ENCODE measurements at places on chromosomes 6 and 20.
A peak's percentile ranks its signal among the peaks of the same experiment; 100 is the strongest.

DNA sequence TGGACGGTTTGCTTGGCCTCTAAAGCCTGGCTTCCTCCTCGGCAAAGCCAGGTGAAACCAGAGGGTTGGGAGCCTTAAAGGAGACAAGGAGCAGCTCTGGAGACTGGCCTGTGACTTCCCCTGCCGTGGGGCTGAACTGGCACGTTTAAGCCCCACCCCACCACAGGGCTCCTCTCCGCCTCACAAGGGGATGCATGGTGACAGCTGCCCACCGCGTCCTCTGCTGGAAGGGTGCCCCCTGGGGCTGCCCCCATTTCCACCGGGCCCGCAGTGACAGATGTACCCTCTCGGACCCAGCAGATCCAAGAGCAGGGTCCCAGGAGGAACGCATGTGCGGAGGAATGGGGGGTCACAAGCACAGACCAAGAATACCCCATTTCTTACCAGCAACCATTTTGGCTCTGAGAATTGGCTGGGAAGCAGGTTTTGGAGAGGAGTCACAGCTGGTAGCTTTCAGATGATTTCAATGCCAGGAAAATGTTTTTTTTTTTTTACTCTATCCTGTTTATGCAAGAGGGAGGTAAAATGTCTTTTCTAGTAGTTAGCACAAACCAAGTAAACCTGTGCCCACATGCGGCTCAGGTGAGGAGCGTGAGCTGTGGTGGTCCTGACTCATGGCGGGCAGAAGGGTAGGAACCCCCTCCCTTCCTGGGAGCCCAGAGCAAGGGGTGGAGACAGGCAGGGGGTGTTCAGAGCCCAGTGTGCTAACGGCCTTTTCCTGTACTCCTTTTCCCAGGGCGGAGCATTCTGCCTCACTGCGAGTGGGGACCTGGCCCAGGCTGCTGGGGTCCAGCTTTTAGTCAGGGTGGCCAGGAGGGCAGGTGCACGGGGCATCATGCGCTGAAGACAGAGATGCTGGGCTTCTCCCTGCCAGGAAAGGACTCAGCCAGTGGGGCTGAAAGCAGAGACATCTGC, 33.0 kb downstream of the FRMD1 start:
- DNase-seq = no peak
- H3K4me3 ChIP-seq = no peak overlapping the region
- no peaks in the 10 kb centered on the region for H3K4me1 ChIP-seq

- H3K36me3 ChIP-seq = no peaks in the 10 kb centered on the region
- no peak overlapping the region for H3K27ac ChIP-seq
- DNase-seq = no peak
- H3K27me3 ChIP-seq = no peaks in the 10 kb centered on the region
Observed at GRCh38 chr20:41293269-41294037, 24.1 kb downstream of the ZHX3 start.

DNA sequence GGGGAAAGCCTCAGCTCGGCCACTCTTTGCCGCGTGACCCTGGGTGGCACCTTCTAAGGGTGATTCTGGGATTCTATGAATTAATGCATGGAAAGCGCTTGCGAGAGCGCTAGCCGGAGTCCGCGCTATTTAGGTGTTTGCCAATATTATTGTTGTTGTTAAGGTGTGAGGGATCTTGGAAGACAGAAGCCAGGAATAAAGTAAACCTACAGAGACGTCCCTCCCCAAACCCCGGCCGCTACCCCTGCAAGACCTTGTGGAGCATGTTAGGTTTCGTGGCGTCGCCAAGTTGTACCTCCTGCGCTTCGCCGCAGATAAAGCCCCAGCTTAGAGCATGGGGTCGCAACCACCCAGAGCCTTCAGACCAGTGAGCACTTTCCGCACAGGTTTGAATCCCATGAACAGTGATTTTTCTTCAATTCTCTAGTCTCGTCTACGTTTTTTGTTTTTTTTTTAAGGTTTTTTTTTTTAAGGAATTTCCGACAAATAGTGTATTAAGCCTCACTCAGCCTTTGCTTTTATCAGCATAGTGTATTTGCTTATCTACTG, 16.9 kb upstream of the ZSCAN9 start:
- no peak for DNase-seq
- peaks cover 79% of the 10 kb centered on the region for H3K27me3 ChIP-seq
- peak overlapping the region; percentile 33 for H3K4me3 ChIP-seq
- H3K27ac ChIP-seq = no peak overlapping the region
- no peaks in the 10 kb centered on the region for H3K36me3 ChIP-seq

- no peaks in the 10 kb centered on the region for H3K36me3 ChIP-seq
- H3K27me3 ChIP-seq = no peaks in the 10 kb centered on the region
- no peak overlapping the region for H3K4me3 ChIP-seq
- no peak for DNase-seq
- H3K27ac ChIP-seq = no peak overlapping the region
- no peaks in the 10 kb centered on the region for H3K4me1 ChIP-seq
Observed at GRCh38 chr6:125393449-125393858, 91.7 kb upstream of the HDDC2 start.

DNA sequence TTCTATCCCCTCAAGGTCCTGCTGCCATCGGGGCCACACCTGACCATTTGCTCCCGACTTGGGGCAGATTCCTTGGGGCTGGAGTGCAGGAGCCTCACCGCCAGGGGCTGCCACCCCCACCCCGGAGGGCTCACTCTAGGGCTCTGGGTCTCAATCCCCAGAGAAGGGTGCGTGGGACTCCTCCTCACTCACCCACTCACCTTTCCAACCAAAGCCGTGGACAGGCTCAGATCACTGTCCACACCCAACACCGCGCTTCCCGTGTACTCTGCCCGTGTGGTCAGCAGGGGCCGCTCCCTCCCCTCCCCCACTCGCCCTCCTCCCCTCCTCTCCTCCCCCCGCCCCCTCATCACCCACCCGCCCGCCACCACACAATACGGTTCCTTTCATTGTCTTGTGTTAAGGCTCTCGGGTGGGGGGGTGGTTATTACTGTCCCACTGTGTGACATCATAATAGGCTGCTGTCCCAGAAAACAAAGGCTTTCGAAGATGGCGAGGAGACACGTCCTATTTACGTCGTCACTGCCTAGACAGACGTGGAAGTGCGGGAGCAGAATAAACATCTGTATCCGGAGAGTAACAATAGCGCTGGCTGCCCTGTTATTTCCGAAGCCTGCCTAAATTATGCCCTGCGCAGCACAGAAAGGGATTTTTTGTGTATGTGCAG, 85.8 kb downstream of the YTHDF1 start:
- peak; percentile 76 for DNase-seq
- no peaks in the 10 kb centered on the region for H3K27me3 ChIP-seq
- peak overlapping the region; percentile 32 for H3K27ac ChIP-seq

GRCh38 chr6:162976141-162976540, 248.4 kb downstream of the PACRG start:
- DNase-seq = no peak
- no peaks in the 10 kb centered on the region for H3K36me3 ChIP-seq
- H3K4me1 ChIP-seq = no peaks in the 10 kb centered on the region
- no peak overlapping the region for H3K27ac ChIP-seq
- no peak overlapping the region for H3K4me3 ChIP-seq

All from endothelial cell of umbilical vein (primary cell).